ENCODE measurements at places on chromosomes 6 and 20. TPM values are rescaled to one million over a fixed set of nuclear protein-coding genes. Genes with fewer than 3 reads are reported as not detected.

GCNT2 gene
- 6.8 TPM for total RNA-seq

GMEB2 gene
- total RNA-seq: 27.1 TPM

TRIM15 gene
- total RNA-seq: not detected

SLC26A8 gene
- 0.10 TPM for total RNA-seq

TNNC2 gene
- total RNA-seq: 0.73 TPM

SSTR4 gene
- total RNA-seq: not detected
